ENCODE measurements at places on chromosomes 11 and 22.

- DNase-seq, result no peak
These were observed 422 bp downstream of the DENND6B start for GRCh38 chr22:50326225-50326955.

DNA sequence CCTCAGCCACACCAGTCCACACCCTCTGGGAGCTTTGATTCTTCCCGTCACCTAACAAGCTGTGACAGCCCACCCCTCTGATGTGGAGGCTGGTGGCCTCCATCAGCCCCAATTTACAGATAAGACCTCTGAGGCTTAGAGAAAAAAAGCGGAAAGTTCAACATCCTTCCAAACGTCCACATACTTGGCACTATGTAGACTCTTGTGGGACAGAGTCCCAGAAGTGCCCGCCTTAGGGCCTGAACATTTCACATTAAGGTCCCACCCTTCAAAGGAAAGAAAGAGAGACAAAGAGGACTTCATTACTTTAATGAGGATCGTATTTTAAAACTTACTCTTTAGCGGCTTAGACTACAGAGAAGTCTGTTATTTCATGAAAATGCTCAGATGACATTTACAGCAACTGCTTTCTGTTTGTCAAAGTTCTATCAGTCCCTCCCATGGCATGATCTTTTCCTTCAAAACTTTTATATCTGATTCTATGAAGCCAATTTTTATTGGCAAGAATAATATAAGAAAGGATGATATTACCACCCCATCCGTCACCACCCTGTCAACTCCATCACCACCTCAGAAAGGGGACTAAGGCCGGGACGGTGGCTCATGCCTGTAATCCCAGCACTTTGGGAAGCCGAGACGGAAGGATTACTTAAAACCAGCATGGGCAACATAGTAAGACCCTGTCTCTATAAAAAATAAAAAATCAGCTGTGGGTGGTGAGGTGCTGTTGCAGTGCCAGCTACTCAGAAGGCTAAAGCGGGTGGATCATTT is 15.7 kb upstream of the SCGB1A1 start:
- no peak for DNase-seq

DNA sequence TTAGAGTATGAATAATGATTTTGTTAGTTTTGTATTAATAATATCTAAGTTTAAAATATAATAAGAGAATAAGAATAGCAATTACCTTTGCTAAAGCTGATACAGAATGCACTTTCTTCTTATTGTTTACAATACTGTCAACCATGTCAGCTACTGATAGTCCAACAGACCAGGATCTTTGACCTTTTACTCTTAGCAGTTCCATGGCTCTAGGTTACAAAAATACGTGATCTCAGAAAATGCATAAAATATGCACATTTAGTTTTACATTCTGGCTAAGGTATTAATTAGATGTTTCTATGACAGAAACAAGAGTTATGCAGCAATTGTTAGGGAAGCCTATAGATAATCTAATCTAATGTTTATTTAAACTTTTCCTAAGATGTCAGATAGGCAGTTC is 7.5 kb upstream of the TSG101 start:
- no peak for DNase-seq

DNA sequence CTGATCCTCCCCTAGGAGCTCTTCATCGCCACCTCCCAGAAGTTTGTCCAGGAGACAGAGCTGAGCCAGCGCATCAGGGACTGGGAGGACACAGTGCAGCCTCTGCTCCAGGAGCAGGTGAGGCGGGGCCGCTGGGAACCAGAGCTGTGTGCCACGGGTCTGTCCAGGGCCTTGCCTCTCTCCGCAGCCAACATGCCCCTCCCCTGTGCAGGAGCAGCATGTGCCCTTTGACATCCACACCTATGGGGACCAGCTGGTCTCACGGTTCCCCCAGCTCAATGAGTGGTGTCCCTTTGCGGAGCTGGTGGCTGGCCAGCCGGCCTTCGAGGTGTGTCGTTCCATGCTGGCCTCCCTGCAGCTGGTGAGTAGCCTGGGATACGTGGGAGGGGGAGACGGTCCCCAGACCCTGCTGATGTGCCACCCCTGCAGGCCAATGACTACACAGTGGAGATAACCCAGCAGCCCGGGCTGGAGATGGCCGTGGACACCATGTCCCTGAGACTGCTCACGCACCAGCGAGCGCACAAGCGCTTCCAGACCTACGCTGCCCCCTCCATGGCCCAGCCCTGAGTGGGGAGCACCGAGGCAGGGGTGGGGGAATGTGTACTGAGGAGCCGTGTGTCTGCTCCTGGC is 2.5 kb downstream of the SCO2 start:
- no peak for DNase-seq

DNA sequence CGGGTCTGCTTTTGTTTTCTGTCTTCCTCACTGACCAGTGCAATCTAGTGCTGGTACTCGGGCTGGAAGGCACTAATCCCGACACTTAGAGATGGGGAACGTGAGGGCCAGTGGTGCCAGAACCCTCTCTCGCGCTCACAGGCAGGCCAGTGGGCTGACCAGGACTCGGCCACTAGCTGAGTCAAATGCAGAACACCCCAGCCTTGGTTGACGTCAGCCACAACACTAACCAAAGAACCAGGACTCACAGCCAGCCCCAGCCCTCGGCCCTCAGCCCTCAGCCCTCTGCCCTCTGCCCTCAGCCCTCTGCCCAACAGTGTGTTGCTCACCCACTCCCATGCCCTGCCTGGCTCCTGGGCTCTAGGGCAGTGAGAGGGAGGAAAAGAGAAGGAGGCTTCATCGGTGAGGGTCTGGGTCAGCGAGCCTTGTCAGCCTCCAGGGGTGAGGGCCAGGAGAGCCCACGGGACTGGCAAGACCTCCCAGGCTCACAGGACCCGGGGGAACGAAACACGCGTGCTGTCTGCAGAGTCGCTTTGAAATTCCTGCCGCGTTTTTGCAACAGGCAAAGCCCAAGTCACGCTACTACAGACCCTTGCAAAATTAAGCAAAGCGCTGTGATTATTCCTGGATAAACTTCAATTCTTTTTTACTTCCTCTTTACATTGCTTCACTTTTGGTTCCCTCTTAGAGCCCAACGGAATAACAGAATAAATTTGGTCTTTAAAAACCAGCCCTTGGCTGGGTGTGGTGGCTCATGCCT is 27.5 kb downstream of the KIAA0930 start:
- DNase-seq, result no peak
